Naive B cell (primary cell): ENCODE measurements at places on chromosomes 6 and 20.
A peak's percentile ranks its signal among the peaks of the same experiment; 100 is the strongest.

- DNase-seq: no peak
These were observed 32.8 kb upstream of the POPDC3 start for GRCh38 chr6:105212587-105212986.

GRCh38 chr20:58069207-58069606 lies 159.2 kb downstream of the ANKRD60 start:
- DNase-seq: no peak

- no peak for DNase-seq
These were observed 56.4 kb downstream of the LYRM4 start for GRCh38 chr6:5204376-5204775.

DNA sequence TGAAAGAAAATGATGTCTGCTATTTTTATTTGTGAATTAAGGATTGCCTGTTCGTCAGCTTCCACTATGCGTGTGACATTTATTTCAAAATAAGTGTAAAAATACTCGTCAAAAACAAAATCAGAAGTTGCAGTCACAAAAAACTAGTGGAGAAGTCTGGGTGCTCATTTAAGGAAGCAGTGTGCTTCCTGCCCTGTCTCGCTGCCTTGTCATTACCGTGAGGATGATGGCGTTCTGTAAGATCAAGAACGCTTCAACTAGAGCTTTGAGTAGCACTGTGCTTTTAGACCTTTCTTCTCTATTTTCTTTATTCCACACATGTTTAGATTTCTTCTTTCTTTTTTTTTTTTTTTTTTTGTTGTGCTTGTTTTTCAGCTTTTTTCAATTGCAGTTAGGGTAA lies 186.9 kb downstream of the TBC1D7 start:
- no peak for DNase-seq

DNA sequence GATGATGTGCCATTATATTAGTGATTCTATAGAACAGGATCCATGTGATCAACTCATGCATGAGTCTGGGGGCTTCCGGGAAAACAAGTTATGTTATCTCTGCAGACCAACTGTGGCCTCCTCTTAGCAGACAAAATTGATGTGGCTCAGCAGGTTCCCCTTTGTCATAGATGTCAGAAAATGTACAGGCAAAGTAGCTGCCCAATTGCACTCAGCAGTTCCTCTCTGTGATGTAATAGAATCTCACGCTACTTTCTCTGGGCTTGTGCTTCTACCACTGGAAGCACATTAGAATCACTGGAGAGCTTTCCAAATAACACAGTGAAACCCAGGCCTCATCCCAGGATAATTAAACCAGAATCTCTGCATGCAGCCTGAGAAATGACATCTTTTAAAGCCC lies 253.1 kb downstream of the SLC24A3 start:
- no peak for DNase-seq

- DNase-seq: no peak
These were observed 52.4 kb downstream of the DOP1A start for GRCh38 chr6:83119742-83120300.

- DNase-seq: no peak
These were observed 216.5 kb downstream of the ARHGAP18 start for GRCh38 chr6:129493354-129493902.

DNA sequence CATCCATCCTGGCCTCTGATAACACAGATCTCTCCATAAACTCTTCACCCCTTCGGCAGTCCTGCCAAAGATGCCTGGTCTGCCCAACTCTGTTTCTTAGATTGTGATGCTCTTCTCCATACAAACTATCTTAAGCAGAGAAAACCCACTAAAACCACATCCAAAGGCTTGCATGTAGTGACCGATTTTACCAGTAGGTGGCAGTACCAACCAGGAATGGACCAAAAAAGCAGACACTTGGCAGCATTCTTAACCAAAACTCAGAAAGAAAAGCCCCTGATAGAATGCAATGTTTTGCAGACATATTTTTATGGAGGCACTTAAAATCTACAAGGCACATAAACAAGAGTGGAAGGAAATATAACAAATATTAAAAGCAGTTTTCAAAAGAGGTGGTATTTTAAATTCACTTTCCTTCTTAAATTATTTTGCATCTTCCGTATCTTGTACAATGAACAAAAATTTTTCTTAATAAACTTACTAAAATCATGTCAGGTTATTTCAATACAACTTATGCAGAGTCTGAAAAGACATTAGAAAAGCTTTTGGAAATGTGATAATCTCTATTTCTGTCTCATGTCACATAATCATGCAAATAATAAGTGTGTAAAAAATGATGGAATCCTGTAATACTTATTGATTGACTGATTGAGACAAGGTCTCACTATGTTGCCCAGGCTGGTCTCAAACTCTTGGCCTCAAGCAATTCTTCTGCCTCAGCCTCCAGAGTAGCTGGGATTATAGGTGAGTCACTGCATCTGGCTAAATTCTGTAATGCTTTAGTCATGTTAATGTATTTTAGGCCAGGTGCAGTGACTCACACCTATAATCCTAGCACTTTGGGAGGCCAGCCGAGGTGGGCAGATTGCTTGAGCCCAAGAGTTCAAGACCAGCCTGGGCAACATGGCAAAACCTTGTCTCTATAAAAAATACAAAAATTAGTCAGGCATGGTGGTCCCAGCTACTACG lies 29.4 kb downstream of the LRP11 start:
- peak; percentile 58 for DNase-seq

GRCh38 chr20:24572862-24573261 lies 103.4 kb downstream of the SYNDIG1 start:
- no peak for DNase-seq

- no peak for DNase-seq
These were observed 12.8 kb upstream of the SDCBP2 start for GRCh38 chr20:1341561-1342265.

DNA sequence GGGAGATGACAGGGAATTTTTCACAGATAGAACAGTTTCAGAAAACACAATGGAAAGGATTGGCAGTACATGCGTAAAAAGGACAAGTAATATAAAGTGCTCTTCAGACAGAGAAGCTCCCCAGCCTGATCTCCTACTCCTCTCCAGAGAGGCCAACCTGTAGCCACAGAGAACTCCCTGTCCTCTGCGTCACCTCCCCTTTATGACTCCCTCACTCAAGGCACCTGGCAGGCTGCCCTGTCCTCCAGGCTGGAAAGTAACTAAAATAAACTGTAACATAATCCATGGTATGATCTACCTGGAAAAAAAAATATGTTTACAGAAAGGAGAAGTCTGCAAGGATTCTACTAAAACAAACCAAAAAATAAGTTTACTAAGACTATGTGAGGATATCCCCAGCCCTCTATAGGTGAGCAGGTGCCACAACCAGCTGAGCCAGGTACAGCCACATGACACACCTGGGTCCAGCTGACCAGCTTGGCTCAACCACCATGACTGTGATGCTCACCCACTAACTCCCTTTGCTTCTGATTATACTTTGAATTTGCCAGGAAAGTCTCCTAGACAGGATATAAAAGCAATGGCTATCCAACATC lies 29.2 kb downstream of the MBOAT1 start:
- DNase-seq: no peak

DNA sequence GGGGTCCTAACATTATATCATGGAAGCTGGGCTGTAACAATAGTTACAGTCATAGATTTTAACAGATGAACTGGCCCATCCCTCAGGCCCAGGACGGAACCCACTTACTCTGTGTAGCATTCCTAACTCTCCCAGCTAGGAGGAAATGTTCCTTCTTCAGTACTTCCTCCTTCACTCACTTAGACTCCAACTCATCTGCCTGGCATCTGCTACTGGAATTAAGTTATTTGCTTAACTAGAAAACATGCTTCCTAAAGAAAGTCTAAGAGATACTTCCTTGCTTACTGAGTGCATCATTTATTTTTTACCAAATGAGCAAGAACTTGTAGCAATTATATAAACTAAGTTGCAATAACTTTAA lies 20.5 kb downstream of the GCLC start:
- no peak for DNase-seq

- no peak for DNase-seq
These were observed 1.7 kb downstream of the IP6K3 start for GRCh38 chr6:33744895-33745546.

DNA sequence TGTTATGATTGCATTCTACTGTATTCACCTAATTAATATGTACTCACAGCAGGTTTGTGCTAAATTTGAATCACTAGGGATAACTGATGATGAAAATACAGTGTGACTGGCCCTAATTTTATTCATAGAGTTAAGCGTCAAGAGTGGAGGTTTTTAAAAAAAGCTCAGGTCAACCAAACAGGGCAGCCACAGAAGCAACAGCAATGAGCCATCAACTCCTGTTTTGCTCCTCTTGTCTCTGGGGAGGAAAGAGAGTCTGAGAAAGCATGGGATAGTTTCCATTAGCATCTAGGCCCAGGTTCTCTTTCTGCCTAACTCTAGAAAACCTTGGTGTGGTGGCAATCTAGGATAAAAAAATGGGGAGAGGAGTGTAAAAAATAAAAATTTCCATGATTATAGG lies 122.1 kb downstream of the OGFRL1 start:
- no peak for DNase-seq

DNA sequence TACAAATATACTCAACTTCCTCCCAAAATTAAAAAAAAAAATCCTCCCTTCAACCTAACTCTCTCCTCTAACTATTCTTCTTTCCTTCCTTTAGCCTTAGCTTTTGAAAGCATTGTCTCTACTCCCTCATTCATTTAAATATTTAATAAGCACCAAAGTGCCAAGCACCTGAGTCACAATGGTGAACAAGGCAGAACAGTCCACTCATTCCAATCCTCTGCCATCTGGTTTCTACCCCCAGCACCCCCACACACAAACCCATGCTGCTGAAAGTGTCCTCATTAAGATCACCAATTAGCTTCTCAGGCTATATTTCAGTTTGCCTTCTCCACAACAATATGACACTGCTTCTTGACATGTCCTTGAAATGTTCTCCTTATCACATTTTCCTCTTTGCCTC lies 76.3 kb downstream of the DTNBP1 start:
- no peak for DNase-seq
